ENCODE measurements at places on chromosomes 13 and 19.

DNA sequence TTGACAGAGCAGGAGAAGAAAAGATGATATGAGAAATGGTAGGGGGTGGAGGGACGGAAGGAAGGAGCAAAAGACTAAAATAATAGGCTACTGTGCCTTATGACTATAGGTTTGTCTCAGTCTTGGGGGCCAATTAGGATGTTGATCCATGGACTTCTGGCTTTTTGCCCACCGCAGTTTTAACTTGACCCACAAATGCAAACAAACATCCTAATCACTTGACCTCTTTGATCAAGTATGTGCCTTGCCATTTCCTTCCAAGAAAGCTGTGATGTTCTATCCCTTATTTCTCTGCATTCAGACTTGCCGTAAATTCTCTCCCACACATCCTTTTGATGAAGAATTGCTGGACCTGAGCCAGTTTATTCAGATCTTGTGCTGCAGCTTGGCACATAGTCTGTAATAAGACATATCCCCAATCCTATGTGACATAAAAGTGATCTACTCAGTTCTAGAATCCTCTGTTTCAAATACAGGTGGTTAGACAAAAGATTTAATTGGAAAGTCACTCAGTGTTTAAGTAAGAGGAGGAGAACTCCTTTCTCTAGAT is 62.8 kb downstream of the TPT1 start:
- DNase-seq: no peak

- DNase-seq: no peak
Observed at GRCh38 chr19:49210108-49210900, 52.7 kb downstream of the TRPM4 start.

DNA sequence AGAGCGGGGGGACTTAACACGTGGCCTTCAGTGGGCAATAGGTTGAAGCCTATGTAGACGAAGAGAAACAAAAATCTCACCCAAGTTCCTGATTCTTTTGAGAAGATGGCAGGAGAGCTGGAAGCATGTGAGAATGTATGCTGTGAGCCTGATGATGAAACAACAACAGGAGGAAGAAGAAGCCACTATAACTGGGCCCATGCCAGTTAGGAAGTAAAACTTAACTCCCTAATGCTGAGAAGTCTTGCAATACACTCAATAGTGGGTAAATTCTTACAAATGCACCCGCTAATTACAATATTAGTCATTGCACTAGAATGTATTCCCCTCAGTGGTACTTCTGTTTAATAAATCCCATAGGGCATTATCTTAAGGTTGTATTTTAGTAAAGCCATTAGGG is 9.1 kb downstream of the PCDH17 start:
- DNase-seq: no peak

DNA sequence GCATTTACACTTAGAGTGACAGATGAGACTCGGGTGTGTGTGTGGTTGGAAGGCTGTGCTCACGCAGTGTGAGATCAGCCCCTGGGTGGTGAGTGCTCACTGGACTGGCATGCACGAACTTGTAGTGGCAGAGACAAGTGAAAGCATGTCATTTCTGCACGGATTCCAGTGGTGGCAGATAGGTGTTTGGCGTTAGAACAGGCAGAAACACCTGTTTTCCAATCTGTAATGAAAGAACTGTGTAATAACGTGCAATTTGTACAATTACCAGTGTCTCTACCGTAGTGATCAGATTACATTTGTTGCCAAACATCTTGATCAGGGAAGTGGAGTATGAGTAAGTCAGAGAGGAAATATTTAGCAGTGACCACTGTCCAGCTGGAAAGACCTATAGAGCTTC is 8.2 kb downstream of the LAMP1 start:
- no peak for DNase-seq

DNA sequence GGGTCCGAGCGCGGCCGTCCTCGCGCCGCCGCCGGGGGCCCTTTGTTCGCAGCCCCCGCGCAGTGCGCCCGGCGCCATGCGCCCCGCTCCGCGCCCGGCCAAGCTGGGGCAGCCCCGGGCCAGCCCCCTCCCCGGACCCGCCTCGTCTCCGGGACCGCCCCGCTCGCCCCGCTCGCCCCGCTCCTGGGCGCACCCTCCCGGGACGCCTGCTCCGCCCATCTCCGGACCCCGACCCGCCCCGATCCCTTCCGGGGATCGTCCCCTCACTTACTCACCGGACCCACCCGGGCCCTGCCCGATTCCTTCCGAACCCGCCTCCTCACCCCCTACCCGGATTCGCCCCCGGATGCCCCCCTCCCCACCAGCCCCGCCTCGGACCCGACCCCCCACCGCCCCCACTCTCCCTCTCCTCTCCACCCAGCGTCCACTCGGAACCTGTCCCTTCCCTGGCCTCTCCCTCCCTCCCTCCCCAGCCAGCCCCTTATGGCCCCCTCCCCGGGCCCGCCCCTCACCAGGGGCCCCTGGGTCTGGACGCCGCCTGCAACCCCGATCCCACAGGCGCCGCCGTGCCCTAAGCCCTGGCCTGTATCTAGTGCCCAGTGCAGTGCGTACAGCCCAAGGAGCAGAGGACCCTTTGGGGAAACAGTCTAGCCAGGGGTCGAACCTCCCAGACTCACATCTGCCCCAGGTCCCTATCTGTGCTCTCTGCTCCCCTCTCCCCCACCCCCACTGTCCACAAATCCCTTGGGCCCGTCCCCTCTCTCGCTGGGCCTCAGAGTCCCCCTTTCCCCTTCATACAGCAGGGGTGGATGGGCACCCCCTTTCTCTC is at the start of gene CPAMD8:
Gene CPAMD8, minus strand, starts transcription at position 105 of the 829 bp plus-strand sequence. CDS start 168 bp downstream, outside the sequence.
- DNase-seq: no peak

GRCh38 chr19:2984215-2984528 is 6.8 kb downstream of the TLE6 start:
- no peak for DNase-seq

DNA sequence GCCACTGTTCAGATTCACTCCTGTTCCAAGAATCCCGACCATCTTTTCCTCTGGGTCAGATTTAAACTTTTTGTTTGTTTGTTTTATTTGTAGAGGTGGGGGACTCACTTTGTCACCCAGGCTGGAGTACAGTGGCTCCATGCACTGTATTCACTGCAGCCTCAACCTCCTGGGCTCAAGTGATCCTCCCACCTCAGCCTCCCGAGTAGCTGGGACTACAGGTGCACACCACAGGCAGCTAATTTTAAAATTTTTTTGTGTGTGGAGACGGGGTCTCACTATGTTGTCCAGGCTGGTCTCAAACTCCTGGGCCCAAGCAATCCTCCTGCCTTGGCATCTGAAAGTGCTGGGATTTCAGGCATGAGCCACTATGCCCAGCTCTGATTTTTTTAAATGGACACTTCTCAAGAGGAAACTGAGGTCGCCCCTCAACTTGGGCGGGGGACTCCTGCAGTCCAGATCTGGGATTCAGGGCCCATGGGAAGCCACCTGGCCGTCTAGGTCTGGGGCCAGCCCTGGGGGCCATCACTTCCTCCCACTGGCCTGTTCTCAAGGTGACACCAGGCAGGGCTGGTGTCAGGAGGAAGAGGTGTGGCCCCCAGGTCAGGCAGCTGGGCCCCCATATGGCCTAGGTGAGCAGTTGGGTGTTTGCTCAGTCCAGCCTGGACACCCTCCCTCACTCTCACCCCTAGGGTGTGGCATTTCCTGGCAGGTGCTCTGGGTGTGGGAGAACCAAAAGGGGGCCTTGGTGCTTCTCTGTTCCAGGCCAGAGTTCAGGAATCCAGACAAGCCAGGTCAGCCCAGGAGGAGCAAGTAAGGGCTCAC is 1.3 kb downstream of the B3GNT3 start:
- no peak for DNase-seq

GRCh38 chr13:64723724-64724123 is 2506.4 kb downstream of the PCDH9 start:
- no peak for DNase-seq

DNA sequence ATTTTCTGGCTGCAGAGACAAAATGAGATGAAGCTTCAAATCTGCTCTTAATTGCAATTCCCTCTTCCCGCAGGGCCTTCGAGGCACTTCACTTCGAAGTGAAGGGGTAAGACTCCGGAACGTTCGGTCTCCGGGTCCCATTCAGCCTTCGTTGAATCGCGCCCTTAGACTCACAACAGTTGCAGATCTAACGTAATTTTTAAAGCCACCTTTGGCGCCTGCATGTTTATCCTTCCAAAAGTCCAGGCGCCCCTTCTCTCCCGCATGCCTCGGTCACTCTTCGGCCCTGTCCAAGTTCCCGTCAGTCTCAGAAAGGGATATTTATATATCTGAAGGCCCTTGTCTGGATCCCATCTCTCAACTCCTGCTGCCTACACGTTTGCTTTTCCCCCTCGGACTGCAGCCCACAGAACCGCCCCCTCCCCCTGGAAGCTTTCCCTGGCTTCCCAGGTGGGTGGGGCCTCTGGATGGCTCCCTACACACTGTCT is 915 bp upstream of the KCTD12 start:
- DNase-seq: no peak
